ENCODE measurements at places on chromosomes 1 and 21.

DNA sequence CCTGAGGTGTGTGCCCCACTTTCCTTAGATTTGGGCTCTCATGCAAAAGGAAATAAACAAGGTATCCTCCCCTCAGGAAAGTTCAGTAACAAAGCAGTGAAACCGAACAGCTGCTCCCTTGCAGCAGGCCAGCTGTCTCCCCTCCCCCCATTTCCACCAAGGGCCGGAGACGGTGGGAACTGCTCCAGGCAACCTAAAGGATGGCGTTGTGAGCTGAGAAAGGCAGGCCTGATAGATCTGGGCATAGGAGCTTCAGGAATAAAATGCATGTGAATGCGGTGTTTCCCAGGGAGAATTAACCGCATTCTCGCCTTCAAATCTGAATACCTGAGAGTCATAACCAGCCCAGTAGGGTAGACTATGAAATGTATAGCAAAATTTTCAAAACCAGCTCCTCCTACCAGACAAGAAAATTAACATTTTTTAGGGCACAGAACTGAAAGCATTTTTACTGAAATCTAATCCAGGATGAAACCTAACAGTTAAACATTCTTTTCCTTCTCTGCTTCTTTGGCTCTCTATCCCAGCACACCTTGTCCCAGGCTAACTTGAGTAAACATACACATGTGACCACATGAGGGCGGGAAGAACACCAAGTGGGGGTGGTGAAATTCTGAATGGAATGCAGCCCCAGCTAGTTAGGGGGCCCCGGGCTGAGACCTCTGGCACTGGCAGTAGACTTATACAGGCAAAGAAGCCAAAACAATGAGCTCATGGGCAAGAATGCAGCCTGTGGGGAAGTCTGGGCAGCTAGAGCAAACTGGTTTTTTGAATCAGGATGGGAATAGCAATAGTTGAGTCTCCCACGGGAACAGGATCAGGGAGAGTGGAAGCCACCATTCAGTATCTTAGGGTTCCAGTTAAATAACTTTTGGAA is 11.5 kb downstream of the MCL1 start:
- no peak for DNase-seq

DNA sequence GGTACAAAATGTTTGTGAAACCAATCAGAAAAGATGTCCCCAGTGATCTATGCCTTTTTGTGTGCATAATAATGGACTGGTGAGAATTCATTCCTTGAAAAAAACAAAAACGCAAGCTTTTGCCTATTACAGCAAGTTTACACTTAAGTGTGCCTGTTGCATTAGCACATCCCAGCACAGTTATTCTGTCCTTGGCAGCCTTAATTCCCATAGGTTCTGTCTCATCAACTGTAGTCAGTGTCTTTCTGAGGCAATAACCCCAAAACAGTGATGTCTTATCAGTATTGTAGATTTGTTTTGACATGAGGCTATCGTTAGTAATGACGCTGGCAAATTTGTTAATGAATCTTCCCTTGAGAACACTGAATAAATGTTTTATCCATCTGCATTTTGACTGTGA is 109.9 kb upstream of the KCTD3 start:
- no peak for DNase-seq

DNA sequence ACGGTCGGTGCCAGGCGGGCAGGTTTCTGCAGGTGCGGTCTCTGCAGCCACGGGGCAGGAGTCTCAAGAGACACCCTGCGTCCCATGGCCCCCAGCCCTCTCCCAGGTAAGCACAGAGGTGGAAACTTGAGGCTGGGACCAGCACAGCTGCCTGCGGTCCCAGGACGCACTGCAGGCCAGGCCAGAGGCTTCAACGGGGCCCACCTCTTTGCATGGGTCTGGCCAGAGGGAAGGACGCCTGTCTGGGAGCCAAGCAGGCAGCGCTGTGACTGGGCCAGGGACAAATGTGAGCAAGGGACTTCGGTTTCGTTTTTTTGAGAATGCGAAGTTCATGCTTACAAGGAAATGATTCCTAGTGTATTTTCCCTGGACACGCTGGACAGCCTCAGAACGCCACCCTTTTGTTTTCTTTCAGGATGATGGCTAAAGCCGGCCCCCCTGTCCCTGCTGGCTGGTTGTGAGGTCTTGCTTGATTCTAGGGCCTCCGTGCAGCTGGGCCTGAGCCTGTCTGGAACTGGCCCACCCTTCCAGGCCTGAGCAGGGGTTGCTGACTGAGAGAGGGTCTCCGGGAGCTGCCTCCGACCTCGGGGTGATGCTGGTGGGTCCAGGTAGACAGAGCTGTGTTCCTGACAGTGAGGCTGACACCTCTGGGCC is 38.3 kb downstream of the MORN1 start:
- DNase-seq = no peak

DNA sequence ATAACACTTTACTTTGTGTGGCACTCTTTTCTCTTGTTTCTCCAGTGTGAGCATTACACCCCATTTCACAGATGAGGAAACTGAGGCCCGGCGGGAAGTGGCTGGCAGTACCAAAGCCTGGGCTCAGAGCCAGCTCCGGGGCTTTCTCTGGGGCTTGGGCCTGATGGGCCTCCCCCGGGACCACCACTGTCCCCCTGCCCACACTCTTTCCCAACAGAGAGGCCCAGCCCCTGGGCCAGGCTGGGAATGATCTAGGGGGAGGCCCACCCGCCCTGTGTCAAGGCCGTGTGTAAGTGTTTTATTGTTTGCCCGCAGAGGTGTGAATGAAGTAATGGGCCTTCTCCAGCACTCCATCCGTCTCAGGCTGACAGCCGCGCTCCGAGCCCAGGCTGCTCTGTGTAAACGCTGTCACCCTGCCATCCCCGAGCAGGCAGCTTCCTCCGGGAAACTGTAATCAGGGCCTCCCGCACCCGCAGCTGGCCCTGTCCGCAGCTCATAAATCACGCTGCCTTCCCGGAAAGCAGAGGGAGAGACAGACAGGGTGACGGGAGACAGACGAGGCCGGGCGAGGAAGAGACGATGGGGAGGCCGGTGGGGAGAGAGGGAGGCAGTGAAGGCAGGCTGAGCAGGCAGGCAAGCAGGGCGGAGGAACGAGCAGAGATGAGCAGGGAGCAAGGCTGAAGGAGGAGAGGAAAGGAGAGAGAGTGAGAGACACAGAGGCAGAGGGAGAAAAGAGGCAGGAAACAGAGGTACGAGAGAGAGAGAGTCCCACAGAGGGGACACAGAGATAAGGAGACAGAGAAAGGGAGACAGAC is 109.7 kb upstream of the ZBTB40 start:
- DNase-seq = no peak

DNA sequence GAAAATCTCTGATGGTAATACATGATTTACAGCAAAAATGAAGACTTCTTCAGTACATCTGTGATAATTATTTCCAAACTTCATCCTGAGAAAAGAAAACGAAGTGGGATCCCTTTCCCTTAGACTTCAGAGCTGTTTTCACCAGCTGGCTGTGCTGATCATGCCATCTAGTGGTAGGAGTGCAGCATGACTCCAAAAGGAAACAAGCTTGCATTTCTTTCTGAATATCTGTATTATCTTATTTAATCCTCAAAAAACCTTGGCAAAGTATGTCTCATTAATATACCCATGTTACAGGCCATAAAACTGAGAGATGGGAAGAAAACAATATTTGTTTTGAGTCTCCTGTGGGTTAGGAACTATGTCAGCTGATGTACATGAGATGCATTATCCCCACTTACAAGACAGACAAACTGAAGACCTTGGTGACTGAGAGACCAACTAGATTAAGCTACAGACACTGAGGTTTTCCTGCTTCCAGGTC is 9.8 kb upstream of the GJA8 start:
- no peak for DNase-seq

GRCh38 chr1:44903011-44903680 is 60.1 kb upstream of the PTCH2 start:
- DNase-seq = no peak

- no peak for DNase-seq
Measured at GRCh38 chr1:41809692-41810091, 109.0 kb downstream of the HIVEP3 start.

GRCh38 chr1:207817166-207817565 is 65.3 kb downstream of the CD46 start:
- DNase-seq = no peak

- DNase-seq = no peak
Measured at GRCh38 chr1:211543025-211543424, 35.9 kb downstream of the SLC30A1 start.

DNA sequence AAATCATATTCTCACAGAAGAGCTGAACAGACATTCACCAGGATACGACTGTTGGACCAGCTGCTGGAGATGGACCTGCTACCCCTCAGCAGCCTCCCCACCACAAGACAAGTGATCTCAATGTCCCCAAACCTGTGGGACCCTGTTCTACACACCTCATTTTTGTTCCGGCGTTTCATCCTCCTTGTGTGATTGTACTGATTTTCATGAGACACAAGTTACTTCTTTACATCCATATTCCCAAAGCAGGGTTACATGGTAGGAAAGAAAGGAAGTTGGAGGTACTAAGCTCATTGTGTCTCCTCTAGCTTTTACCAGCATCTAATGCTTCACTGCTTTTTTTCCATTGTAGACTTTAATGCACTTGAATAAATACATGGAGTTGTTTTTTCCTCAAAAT is 8.7 kb downstream of the ADAMTS1 start:
- no peak for DNase-seq

DNA sequence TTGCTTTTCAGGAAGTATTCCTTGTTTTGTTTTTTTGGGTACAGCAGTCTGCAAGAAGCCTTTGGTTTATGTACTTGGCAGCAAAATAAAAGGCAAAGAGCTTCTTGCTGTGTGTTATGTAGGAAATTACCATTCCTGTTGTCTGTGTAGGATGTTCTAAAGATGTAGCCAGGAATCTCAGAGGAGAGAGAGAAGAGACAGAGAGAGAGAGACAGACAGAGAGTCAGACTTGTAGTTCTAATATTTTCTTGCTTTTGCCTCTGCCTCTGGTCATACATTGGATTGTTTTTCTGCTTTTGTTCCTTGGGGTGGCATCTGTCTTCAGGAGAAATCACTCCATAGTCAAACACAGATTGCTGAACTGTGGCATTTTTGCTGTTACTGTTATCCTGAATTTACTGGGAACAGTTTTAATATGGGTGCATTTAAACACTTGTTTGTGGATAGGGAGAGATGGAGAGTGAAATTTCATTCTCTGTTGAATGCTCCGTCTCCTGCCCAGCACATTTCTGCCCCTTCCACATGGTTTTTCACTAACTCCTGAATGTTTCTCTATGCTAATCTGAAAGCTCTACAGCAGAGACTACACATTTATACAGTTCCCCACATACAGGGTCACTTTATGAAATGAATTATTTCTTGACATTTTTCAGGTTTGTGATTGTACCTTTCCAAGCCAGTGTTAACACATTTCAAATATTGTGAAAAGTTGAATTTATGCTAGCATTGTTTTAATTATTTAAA is 49.8 kb downstream of the POU2F1 start:
- no peak for DNase-seq

GRCh38 chr1:17874231-17874630 is 119.1 kb downstream of the ACTL8 start:
- DNase-seq = no peak

- DNase-seq = no peak
Measured at GRCh38 chr1:199684686-199685273, 342.7 kb upstream of the NR5A2 start.

GRCh38 chr1:3310718-3311400 is 143.6 kb upstream of the ARHGEF16 start:
- no peak for DNase-seq

DNA sequence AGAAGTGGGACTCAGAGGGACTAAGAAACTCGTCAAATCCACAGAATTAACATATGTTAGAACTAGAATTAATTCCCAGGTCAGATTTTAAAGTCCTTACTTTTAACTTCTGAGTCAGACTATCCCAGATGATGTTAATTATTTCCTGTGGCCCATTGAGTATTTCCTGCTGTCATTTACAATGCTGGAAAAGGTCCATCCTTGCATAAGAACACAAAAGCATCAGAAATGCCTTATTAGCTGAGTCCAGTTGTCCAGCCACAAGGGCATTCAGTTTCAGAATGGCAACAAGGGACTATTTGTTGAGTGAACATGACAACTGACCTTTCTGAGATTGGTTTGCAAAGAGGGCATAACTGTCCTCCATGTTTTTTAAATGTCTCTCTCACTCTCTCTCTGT is 16.5 kb upstream of the HIVEP3 start:
- no peak for DNase-seq

DNA sequence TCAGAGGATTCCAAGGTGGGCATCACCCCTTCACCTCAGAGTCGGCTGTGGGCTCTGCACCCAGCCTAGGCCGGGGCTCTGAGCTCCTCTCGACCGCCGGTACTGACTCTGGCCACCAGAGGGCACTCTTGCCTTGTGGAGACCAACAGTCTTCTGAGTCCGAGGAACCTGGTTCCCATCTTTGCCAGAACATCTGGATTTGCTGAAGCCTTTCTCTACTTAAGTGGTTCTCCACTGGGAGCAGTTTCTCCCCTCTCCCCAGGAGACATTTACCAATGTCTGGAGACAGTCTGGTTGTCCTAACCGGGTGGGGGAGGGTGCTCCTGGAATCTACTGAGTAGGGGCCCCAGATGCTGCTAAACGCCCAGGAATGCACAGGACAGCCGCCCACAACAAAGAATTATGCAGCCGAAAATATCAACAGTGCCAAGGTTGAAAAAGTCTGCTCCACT is 9.4 kb downstream of the ETV3L start:
- DNase-seq = no peak

GRCh38 chr1:109664671-109665070 is 3.2 kb upstream of the GSTM2 start:
- DNase-seq = no peak

DNA sequence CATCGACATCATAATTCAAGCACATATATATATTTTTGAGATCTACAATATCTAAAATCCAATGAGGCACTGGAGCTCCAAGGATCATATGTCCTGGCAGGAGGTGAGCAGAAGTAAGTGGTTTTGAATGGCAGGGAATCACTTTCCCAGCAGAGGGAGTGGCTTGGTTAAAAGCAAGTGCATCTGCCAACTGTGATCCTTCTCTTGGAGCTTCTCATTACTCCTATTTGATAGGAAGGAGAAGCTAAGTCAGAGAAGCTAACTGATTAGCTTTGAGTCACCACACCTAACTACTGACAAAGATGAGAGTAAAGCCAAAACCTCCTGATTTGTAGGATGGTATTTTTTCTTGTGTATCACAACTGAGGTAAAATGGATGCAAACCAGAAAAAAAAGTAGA is 55.0 kb downstream of the ALG14 start:
- no peak for DNase-seq

DNA sequence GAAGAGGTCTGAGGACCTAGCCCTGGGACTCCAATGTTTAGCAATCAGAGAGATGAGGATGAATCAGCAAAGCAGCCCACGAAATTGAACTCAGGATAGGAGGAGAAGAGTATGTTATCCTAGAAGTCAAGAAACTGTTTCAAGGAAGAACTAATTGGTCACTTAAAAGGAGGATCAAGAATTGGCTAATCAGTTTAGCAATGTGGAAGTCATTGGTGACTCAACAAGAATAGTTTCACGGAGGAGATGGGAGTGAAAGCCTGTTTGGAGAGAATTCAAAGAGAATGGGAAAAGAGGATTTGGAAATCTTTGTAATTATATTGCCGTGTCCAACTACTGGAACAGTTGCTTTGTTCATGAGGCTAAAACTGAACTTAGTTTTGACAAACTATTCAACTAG is 7.4 kb downstream of the HMCN1 start:
- DNase-seq = no peak

Measured in cortex of kidney (tissue), 1 donor.